Activated CD8-positive, alpha-beta memory T cell treated with anti-CD3 and anti-CD28 coated beads, Interleukin-2, amount 10 ng/mL, durations not matched to agents 7 days and 5 days (primary cell): ENCODE measurements at places on chromosomes 16 and 17. TPM values are rescaled to one million over a fixed set of nuclear protein-coding genes. Genes with fewer than 3 reads are reported as not detected.
A peak's percentile ranks its signal among the peaks of the same experiment; 100 is the strongest.

Gene METTL9
- 93.4 TPM for total RNA-seq

Gene LPCAT2
- 0.18 TPM for total RNA-seq

DNA sequence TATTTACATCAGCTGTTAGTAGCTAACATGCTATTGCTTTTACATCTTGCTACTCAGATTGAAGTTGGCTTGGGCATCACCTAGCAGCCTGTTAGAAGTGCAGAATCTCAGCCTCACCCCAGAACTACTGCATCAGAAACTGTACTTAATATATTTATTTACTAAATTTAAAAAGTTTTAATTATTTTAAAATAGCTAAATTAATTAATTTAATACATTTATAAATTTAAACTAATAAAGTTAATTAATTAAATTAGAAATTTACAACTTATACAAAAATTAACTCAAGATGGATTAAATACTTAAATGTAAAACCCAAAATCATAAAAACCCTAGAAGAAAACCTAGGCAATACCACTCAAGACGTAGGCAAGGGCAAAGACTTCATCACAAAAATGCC, 38.9 kb upstream of the GNA13 start:
- H3K36me3 ChIP-seq: no peaks in the 10 kb centered on the region
- no peak for DNase-seq
- H3K27ac ChIP-seq: no peak overlapping the region
- peaks cover 16% of the 10 kb centered on the region for H3K4me1 ChIP-seq
- peaks cover 3% of the 10 kb centered on the region for H3K27me3 ChIP-seq

DNA sequence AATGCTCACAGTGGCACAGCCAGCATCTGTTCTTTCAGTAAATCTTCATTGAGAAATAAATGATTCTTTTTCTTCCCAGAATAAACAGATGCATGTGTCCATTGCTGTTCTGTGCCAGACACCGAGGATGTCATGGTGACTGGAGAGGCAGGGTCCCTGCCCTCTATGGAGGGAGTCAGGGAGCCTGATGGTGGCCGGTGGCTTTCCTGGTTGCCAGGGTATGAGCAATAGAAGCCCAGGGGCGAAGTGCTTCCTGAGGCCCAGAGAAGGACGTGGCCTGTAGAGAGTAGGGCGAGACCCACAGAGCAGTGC, 29.9 kb upstream of the NUDT16L1 start:
- H3K4me1 ChIP-seq: peaks cover 55% of the 10 kb centered on the region
- H3K27ac ChIP-seq: peak overlapping the region; percentile 92
- no peak for DNase-seq
- H3K36me3 ChIP-seq: peaks cover 11% of the 10 kb centered on the region

Gene TPSD1
- not detected for total RNA-seq

Gene CIBAR2
- not detected for total RNA-seq

Gene KRT222
- total RNA-seq: not detected

DNA sequence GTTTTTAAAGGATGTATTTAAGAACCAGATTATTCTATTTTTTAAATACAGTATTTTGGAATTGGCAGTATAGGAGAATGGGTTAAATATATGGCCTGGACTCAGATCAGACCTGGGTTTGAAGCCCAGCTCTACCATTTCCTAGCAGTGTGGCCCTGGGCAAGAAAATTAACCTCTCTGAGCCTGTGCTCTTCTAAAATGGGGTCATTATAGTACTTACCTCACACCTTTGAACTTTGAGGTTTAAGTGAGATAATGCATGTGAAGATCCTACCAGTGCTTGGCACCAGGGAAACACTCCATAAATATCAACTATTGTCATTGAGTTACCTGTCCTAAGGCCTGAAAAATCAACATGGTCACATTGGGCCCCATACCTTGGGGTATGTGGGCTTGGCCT, 93.4 kb upstream of the WSB1 start:
- no peaks in the 10 kb centered on the region for H3K36me3 ChIP-seq
- no peak overlapping the region for H3K27ac ChIP-seq
- H3K4me1 ChIP-seq: peaks cover 17% of the 10 kb centered on the region
- DNase-seq: no peak
- H3K4me3 ChIP-seq: no peak overlapping the region

Gene HP
- total RNA-seq: not detected

DNA sequence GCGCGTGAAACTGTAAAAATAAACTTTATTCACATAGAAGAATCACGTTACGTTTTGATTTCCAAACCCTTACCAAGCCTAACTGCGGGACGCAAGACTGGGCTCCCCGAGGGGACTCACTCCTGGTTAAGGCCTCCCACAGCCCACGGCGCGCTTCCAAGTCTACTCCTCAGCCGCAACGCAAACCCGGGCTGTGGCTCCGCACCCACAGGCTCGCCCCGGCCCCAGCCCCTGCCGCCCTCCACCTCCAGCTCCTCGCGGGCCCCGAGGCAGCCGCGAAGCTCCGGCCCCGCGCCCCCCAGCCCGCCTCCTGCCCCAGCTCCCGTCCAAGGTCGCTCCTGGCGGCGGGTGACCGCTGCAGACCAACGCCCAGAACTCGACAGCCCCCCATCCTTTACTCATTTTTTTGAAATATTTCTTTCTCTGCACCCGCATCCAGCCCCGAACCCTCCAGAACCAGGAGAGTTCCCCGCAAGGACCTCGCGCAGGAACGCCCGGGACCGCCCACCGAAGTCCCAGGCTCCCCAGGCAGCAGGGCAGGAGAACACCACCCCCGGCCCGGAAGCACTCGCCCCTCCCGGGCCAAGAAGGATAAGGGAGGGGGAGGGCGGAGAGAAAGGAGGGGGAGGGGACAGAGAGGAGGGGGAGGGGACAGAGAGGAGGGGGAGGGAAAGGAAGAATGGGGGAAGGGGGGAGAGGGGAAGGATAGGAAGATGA, 912 bp downstream of the USP22 start:
- H3K36me3 ChIP-seq: peaks cover 18% of the 10 kb centered on the region
- peak overlapping the region; percentile 94 for H3K27ac ChIP-seq
- H3K4me1 ChIP-seq: peaks cover 37% of the 10 kb centered on the region
- H3K27me3 ChIP-seq: no peaks in the 10 kb centered on the region

DNA sequence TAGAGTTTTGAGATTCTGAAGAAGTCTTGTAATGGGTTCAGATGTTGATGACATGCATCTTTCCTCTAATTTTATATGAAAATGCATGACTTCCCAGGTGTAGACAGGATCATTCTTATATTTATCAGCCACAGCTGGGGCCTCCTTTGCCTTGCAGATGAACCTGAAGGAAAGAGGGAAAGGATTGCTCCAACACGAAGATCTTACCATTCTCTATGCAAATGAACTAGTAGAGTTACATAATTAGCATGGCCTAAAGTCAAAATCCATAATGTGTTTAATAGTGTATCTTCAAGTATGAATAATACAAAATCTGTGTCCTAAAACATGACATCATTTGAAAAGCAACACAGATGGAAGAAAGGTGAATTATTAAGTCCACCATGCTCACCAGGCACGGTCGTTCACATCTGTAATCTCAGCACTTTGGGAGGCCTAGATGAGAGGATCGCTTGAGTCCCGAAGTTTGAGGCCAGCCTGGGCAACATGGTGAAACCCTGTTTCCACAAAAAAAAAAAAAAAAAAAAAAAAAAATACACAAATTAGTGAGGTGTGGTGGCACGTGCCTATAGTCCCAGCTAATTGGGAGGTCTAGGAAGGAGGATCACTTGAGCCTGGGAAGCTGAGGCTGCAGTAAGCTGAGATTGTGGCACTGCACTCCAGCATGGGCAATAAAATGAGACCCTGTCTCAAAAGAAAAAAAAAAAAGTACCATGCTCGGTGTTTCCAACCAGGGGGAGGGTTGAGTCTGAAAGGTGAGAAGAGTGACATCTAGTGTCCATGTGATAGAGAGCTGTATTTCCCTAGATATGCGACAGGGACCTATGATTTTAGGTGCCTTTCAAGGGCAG, 6.3 kb downstream of the VWA3A start:
- peaks cover 17% of the 10 kb centered on the region for H3K27me3 ChIP-seq
- no peak for DNase-seq
- no peaks in the 10 kb centered on the region for H3K36me3 ChIP-seq
- no peak overlapping the region for H3K27ac ChIP-seq
- H3K4me1 ChIP-seq: peaks cover 5% of the 10 kb centered on the region
- H3K4me3 ChIP-seq: no peak overlapping the region

Gene ATF7IP2
- 18.7 TPM for total RNA-seq

- no peak overlapping the region for H3K4me3 ChIP-seq
- H3K4me1 ChIP-seq: peaks cover 89% of the 10 kb centered on the region
- no peak for DNase-seq
- no peak overlapping the region for H3K27ac ChIP-seq
- no peaks in the 10 kb centered on the region for H3K27me3 ChIP-seq
Measured at GRCh38 chr16:89354325-89354724, 136.0 kb downstream of the ANKRD11 start.

DNA sequence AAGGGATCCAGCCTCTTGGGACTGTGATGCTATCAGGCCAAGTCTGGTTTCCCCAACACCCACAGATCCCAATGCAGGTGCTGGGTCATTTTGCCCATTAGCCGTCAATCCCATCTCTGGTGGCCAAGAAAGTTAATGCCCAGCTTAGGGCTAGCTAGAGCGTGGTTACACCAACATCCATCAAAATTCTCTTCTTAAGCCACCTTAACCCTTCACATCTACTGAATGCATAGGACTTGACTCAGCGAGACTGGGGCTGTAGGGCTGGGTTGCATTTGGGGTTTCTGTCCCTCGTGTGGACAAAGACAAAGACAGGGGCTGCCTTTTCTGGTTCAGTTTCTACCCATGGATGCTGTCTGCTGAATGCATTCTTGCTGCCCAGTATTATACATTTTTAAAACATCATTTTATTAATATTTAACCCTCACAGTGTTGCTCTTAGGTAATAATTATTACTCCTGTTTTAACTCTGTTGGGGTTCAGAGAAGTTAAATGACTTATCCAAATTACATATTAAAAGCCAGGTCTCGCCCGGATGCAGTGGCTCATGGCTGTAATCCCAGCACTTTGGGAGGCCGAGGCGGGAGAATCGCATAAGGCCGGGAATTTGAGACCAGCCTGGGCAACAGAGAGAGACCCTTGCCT, 141.1 kb upstream of the NOL11 start:
- H3K27me3 ChIP-seq: no peaks in the 10 kb centered on the region
- H3K4me1 ChIP-seq: peaks cover 5% of the 10 kb centered on the region
- peaks cover 10% of the 10 kb centered on the region for H3K36me3 ChIP-seq
- no peak overlapping the region for H3K4me3 ChIP-seq

DNA sequence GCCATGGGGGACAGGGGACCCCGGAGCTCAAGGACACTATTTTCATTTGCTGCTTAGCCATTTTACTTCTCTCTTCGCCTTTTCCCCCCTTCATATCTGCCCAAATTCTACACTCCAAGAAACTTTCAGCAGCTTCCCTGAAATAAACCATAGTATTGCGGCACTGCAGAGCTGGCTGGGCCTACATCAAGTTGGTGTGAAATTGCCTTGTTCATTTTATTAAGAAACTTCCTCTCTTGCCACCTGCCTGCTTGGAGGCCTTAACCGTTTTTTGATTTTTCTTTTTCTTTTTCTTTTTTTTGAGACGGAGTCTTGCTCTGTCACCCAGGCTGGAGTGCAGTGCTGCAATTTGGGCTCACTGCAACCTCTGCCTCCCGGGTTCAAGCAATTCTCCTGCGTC, 7.4 kb upstream of the CPNE2 start:
- no peak for DNase-seq
- no peaks in the 10 kb centered on the region for H3K36me3 ChIP-seq
- peak overlapping the region; percentile 34 for H3K27ac ChIP-seq
- H3K4me1 ChIP-seq: peaks cover 7% of the 10 kb centered on the region

GRCh38 chr17:44931376-44931775, 16.1 kb upstream of the GFAP start:
- peaks cover 55% of the 10 kb centered on the region for H3K36me3 ChIP-seq
- no peak for DNase-seq
- H3K4me3 ChIP-seq: no peak overlapping the region
- no peaks in the 10 kb centered on the region for H3K4me1 ChIP-seq
- H3K27me3 ChIP-seq: no peaks in the 10 kb centered on the region

DNA sequence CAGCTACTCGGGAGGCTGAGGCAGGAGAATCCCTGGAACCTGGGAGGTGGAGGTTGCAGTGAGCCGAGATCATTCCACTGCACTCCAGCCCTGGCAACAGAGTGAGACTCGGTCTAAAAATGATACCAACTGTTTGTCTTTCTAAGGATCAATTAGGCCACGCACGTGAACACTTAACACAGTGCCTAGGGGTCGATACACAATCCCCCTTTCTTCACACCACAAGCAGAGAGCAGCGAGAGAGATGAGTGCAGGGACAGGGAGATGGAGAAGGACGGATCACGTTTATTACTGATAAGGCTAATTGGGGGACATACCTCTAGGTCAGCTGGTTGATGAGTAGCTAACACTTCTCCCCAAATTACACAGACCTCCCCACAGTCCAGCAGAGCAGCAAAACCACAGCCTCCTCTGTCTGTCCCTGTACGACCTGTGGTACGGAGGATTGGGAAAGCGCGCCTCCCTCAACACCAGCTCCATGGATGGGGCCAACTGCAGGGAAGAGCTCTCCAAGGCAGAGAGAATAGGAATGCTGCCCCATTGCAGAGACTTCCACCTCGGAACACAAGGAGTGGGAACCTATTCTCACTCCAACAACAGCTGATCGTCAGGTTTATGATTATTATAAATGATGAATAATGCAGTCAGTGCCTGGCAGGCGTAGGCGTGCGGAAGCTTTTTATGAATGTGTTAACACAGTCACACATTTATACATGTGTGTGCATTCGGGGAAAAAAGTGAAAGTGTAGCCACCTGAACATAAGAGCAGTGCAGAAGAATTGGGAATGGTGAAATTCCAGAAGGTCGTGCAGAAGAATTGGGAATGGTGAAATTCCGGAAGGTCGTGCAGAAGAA, 155.1 kb downstream of the C16orf95 start:
- DNase-seq: peak; percentile 53
- no peak overlapping the region for H3K4me3 ChIP-seq
- peaks cover 2% of the 10 kb centered on the region for H3K27me3 ChIP-seq
- peaks cover 2% of the 10 kb centered on the region for H3K36me3 ChIP-seq

GRCh38 chr17:78337244-78338109, 22.4 kb downstream of the SOCS3 start:
- no peak overlapping the region for H3K4me3 ChIP-seq
- no peak overlapping the region for H3K27ac ChIP-seq
- H3K27me3 ChIP-seq: peaks cover 30% of the 10 kb centered on the region
- H3K4me1 ChIP-seq: peaks cover 16% of the 10 kb centered on the region

DNA sequence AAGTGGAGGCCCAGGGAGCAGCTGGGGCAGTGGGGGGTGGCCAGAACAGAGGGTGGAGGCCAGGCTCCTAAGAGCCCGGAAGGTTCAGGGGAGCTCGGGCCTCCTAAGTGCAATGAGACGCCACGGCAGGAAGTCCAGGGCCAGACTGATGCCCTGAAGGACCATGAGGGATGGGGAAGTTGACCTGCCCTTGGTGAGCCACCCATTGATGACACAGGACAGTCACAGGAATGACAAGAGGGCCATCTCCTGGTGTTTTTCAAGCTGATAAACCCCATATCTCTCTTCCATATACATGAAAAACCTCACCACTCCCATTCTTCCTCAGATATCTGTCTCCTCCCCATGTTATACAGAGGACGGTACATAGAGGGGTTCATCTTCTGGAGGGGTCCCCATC, 5.8 kb upstream of the MRPL58 start:
- H3K27me3 ChIP-seq: peaks cover 6% of the 10 kb centered on the region
- H3K4me1 ChIP-seq: no peaks in the 10 kb centered on the region
- H3K27ac ChIP-seq: no peak overlapping the region
- no peaks in the 10 kb centered on the region for H3K36me3 ChIP-seq
- no peak for DNase-seq
